ENCODE measurements at places on chromosomes 16 and 17.

- DNase-seq, result no peak
Observed at GRCh38 chr17:73906896-73907870, 262.9 kb upstream of the SDK2 start.

GRCh38 chr16:68539711-68540239, 684 bp downstream of the ZFP90 start:
- DNase-seq, result peak; percentile 52

- DNase-seq, result peak; percentile 70
Observed at GRCh38 chr17:44444735-44445105, 55.3 kb upstream of the ITGA2B start.

GRCh38 chr17:68290268-68290954, 516 bp downstream of the SLC16A6 start:
- DNase-seq, result peak; percentile 30

- DNase-seq, result no peak
Observed at GRCh38 chr17:80782536-80783427, 208.9 kb upstream of the CHMP6 start.

DNA sequence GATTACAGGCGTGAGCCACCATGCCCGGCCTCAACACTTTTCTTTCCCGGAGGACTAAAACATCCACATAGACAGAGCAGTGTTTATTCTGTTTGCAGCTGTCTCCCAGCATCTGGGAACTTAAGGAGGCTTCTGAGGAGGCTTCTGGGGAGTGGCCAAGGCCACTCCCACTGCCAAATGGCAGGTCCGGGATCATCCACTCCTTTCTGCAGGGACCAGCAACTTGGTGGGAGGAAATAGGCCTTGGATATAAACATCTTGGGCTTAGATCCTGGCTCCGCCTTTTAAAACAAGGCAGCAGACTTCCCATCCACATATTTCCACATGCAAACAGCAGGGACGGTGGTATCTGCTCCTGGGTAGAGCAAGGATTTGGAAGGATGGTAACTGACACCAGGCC, 14.1 kb upstream of the SPATA32 start:
- no peak for DNase-seq

DNA sequence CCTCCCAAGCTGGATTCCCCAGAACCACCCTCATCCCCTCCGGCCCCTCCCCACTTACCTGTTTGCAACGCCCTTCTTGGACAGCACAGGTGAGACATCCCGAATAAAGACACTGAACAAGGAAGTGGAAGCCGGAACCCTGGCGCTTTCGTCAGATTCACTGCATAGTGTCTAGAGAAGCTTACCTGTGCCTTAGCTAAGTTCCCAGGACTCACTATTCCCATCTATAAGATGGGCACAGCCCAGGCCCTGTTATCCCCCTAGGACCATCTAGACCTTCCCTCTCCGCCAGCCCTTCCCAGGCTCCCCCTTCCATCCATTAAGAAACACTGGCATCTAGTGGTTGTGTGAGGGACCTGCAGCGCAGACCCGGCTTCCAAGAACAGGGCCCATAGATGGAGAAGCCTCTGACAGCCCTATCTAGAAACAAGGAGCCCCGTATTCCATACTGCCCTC, 26.9 kb upstream of the RPL38 start:
- peak; percentile 82 for DNase-seq

GRCh38 chr17:63425483-63425882, 20.6 kb downstream of the CYB561 start:
- peak; percentile 90 for DNase-seq

DNA sequence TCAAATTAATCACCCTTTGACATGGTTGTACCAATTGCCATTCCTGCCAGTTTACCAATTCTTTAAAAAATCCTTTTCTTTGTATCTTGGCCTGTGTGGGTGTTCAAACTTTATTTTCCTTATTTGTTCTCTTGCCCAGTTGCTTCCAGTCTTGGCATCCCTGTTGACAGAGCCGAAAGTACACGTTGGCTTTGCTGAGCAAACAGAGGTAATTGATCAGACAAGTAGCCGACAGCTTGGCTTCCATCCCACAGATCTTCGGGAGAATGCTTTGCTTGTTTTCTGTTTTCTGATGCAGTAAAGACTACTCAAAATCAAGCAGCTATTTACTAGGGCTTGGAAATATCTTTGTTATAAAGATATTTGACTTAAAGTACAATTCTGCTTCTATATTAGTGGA, 506.8 kb upstream of the SALL1 start:
- DNase-seq, result peak; percentile 42

DNA sequence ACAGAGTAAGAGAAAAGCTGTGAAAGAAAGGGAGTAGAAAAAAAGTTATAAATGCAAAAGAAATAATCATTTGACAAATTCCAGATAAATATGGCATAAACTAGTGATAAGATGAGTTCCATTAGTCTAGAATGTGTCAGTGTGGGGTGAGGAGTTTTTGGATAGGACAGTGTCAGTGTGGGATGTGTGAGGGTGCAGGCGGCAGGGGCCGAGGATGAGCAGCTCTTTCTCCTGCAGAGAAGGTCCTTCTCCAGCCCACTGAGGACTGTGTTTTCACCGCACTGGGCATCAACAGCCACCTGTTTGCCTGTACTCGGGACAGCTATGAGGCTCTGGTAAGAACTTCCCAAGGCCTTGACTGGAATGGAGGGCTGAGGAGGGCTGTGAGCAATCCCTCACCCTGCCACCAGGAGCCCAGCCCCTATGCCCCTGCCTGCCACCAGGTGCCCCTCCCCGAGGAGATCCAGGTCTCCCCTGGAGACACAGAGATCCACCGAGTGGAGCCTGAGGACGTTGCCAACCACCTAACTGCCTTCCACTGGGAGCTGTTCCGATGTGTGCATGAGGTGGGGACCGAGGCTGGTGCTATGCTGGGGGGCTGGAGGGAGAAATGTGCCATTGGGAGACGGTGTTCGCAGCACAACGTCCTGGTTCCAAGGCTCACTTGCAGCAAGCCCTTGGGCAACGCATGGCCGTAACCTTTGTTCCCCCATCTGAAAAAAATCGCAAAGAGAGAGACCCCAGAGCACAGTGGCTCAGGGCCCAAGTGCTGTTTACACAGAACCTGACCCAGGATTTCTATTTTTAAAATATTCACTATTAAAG, 13.1 kb downstream of the RAPGEFL1 start:
- no peak for DNase-seq

DNA sequence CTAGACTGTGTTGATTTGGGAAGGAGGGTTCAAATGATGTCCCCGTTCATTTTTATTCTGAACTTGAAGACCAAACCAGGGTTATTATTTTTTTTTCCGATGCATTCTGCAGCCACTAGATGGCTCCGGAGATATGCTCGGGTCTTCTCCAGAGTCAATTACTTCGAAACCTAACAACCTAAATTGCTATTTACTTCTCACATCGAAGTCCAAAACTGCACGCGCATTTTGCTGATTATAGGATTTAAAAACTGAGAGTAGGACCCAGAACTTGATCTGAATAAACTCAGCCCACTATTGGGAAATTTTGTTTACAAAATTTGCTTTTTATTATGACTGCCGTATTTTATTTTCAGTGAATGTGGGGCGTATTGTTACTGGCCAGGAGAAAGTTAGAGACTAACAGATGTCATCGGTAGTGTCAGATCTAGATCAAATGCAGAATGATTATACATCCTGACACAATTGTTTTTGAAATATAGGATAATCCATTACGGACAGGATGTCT, 263.8 kb downstream of the HS3ST3A1 start:
- DNase-seq, result peak; percentile 82

- DNase-seq, result no peak
Observed at GRCh38 chr17:9968008-9968407, 62.9 kb upstream of the RCVRN start.

GRCh38 chr16:64196444-64196843, 925.4 kb downstream of the CDH11 start:
- DNase-seq, result no peak

- DNase-seq, result no peak
Observed at GRCh38 chr17:79905832-79906231, 66.6 kb upstream of the CBX4 start.

DNA sequence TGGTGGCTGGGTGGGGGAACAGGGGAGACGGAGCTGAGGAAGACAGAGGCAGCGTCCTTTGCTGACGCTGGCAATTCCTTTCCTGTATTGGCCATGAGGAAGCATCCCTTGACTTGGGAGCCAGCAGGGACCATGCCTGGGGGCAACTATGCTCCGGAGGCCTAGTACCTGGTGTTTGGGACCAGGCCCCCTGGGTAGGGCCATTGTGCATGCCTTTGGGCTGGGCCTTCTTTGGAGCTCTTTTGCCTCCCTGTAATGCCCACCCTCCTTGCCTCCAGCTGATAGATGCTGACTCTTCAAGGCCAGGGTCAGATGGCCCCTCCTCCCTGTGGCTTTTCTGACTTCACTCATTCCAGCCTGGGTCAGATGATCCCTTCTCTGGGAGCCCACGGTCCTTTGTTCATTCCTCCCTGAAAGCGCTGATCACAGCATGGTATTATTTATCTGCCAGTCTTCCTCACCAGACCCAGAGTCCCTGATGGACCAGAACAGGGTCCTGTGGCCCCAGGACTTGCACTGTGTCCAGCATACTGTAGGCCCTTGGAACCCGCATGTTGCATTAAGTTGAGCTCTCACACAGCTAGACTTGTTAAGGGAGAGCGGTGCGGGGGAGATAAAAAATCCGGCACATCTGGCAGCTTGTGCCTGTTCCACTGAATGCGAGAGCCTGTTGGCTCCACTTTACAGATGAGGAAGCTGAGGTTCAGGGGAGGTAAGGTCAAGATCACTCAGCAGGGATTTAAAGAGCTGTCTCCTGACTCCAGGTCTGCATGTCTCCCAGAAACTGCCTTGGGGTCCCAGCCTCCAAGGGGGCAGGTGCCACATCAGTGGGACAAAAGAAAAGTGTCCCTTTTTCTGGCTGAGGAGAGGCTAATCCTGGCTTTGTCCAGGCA, 2.9 kb downstream of the STARD3 start:
- DNase-seq, result peak; percentile 26

DNA sequence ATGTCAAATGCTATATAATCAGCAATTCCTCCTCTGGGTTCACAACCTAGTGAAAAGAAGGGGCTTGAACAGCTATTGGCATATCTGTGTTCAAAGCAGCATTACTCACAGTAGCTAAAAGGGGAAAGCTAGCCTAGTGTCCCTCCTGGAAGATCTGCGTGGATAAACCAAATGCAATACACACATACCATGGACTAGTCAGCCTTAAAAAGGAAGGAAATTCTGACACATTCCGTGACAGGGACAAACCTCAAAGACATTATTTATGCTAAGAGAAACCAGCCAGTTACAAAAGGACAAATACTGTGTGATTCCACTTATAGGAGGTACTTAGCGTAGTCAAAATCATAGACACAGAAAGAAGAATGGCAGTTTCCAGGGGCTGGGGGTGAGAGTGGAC, 90.1 kb downstream of the XYLT1 start:
- peak; percentile 62 for DNase-seq

DNA sequence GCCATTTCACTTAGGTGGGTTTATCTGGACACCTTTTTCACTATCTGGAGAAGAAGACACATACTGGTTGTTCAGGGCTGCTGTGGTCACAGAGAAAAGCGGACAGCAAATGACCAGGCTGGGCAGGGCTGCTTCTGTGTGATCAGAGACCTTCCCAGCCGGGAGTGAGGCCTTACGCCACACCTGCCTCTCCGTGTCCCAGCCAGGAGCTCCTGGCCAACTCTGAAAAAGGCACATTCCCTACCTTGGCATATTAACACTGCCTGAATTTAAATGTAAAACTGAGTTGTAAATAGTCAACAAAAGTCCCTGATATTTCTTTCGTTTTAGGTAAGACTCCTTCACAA, 9.1 kb upstream of the SOST start:
- no peak for DNase-seq

- DNase-seq, result no peak
Observed at GRCh38 chr16:56203052-56203451, 11.8 kb downstream of the GNAO1 start.

- DNase-seq, result no peak
Observed at GRCh38 chr17:36727052-36727451, 125.7 kb downstream of the MRM1 start.

GRCh38 chr17:57653279-57653678, 91.8 kb downstream of the CCDC182 start:
- no peak for DNase-seq

DNA sequence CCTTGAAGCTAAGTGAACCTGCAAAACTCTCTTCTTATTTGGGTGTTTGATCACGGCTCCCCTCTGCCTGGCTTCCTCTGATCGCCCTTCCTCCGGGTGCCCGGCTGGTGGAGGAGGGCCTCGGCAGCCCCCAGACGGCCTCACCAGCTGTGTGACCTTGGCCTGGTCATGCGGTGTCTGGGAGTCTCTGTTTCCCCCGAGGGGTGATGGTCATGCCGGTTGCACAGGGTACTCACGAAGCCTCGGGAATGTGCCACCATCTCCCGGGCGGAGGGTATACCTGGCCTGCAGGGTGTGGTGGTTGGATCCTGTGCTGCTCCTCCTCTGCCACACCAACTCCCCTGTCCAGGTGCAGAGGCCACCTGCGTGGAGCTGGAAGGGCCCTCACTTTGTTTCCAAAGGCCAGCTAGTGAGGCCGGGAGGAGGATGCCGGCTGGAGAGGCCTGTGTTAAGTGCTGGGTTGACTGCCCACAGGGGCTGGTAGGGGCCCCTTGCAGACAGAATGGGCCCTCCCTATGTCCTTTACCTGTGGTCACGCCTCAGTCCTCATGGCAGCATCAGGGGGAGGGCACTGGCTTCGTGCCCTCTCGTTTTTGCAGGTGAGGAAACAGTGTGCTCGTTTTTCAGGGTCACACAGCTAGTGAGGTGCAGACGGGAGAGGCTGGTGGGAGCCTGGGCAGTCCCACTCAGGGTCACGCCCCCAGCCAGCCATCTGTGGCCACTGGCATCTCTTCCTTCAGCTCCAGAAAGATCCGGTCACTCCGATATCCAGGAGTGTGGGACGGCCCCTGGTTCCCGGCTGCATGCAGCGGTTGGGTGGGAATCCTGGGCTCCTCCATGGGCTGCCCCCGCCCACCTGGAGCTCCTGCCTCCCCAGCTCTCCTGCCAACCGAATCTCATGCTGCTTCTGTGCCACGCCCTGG, 148.5 kb upstream of the GSE1 start:
- no peak for DNase-seq

DNA sequence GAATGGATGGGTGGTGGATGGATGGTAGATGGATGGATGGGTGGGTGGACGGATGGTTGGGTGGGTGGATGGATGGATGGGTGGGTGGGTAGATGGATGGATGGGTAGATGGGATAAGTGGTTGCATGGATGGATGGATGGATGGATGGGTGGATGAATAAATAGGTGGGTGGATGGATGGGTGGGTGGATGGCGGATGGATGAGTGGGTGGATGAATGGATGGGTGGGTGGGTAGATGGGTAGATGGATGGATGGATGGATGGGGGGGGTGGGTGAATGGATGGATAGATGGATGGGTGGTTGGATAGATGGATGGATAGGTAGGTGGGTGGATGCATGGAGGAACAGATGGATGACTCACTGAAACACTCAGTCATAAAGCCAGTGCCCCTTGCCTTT, 51.0 kb upstream of the FASN start:
- no peak for DNase-seq

- DNase-seq, result no peak
Observed at GRCh38 chr17:4938688-4939545, 929 bp downstream of the SLC25A11 start.

Measured in astrocyte of the hippocampus (primary cell).